Stimulated activated CD4-positive, alpha-beta T cell treated with anti-CD3 and anti-CD28 coated beads, Interleukin-12 subunit alpha, Interleukin-12 subunit beta, amount 100 ng/mL, for 48 hours (primary cell): ENCODE measurements at places on chromosomes 7 and 10.

- DNase-seq: no peak
Observed at GRCh38 chr7:94127026-94127425, 122.9 kb upstream of the BET1 start.

GRCh38 chr10:15748126-15748525, 28.4 kb upstream of the ITGA8 start:
- DNase-seq: no peak

DNA sequence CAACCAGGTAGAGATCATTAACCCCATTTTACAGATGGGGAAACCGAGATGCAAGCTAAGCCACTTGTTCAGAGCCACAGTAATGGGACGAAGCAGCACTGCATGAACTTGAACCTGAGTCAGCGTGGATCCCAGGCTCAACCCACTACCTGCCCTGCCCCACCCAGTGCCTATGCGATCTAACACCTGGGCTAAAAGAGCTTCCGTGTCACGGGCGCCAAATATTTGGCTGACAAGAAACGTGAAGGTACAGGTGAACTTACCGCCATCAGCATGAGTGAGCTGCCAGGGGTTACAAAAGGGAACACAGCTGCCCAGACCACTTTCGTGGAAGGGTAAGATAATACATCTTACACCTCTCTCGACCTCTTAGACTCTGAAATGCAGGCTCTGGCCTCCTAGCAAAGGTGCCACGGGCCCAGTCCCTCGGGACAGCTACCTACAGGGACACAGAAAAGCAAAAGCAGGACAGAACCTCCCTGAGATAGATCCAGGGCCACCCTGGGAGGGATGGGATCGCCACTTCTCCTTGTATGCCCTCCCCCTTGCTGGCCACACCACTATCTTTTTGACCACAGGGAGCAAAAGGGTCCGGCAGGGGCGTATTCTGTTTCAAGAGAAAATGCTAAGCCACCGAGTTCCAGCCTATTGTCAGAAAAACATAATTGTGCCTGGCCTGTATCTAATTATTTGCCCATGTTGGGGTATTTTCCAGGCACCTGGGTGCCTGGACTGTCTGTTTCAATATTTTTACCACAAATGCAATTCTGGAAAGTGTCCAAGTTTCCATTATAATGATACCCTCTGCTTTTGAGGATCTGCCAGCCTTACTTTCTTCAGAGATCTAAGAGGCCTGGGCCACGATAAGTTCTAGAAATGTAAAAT, 6.4 kb downstream of the CHST15 start:
- DNase-seq: no peak

- DNase-seq: no peak
Observed at GRCh38 chr7:131602304-131602993, 46.0 kb upstream of the PODXL start.

GRCh38 chr7:101170617-101171441, 5.5 kb upstream of the VGF start:
- no peak for DNase-seq

DNA sequence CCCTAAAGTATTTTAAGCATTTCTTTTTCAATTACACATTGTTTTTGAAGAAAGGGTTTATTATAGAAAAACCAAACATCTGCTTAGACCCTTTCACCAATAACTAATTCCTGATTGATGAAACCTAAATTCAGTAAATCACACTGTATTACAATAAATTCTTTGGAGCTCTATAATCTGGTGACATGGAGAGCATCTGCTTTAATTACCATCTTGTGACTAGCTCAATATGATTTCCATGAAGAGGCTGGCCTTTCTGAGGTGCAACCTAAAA, 9.7 kb downstream of the HYCC1 start:
- DNase-seq: no peak

- DNase-seq: no peak
Observed at GRCh38 chr7:130365511-130366441, 14.5 kb upstream of the CPA1 start.

- no peak for DNase-seq
Observed at GRCh38 chr7:134799377-134799776, 19.9 kb downstream of the CALD1 start.

- DNase-seq: no peak
Observed at GRCh38 chr7:81574723-81575326, 195.0 kb downstream of the HGF start.

DNA sequence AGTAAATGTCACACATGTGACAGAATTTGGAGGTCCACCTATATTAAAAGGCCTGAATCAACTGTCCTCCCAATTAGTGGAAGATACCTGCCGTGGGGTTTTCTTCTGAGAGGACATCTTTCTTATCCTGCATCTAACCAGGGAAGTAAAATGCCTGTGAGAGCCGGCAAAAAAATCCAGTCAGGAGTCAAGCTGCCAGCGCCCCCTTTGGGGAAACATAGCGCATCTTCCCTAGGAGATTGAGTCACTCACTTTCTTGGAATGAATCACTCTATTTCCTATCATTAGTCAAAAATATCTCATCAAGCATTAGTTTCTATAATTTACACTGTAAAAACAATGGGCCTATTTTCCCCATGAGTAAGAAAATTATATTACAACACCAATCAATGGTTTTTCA, 66.4 kb upstream of the ANK3 start:
- DNase-seq: no peak

DNA sequence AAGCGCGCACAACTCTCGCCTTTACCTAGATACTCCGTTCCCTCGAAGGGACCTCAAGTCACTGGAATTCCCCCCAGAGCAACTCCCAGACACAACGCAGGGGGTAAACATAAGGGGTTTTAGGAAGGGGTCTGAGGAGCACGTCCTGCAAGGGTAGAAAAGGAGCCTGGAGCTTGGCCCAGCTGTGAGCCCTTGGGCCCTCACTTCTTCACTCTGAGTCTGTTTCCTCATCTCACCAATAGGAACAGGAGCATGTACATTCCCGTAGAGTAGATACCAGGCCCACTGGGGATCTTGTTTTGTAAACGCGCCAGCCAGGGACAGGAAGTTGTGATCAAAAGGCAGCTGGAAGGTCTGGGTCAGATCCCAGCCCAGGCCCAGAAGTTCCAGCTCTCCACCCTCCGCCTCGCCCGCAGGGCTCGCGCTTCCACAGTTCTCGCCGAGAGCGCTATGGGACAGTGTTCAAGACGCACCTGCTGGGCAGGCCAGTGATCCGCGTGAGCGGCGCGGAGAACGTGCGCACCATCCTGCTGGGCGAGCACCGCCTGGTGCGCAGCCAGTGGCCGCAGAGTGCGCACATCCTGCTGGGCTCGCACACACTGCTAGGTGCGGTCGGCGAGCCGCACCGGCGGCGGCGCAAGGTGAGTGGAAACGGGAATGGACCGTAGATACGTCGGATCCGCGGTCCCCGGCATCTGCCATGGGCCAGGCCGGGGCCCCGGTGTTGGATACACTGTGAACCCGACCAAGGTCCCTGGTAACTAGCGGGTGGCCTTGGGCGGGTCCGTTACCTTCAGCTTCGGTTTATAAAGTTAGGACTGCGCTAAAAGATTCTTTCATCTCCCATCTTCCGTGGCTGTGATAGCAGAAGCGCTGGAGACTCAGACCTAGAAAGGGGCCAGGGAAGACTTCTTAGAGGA, 1.3 kb downstream of the CYP26C1 start:
- no peak for DNase-seq

DNA sequence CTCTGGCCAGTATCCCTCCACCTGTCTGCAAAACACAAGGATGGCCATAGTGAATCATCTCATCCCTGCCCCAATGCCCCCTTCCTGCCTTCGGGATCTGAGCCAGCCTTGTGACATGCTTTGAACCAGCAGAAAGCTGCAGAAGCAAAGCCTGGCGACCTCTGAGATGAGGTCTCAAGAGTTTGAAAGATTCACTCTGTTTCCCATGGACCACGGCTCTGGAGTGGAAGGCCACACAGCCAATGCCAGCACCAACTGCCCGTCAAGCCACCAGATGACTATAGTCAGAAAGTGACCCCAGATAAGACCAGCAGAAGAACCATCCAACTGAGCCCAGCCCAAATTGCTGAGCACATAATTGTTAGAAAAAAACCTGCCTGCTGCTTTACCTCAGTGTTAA, 193.9 kb upstream of the PPP2R2D start:
- DNase-seq: no peak

DNA sequence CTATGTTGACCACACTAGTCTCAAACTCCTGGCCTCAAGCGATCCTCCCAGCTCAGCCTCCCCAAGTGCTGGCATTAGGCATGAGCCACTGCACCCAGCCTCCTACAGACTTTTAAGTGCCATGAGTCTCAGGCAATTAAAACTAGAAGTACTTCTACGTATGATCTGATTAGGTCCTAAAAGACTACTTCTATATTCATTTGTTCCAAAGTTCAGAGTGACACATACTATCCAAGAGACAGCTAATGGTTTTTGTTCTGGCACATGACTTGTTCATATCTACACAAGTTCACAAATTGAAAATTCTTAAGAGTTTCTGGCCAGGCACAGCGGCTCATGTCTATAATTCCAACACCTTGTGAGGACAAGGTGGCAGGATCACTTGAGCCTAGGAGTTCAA, 11.7 kb downstream of the ARHGAP19 start:
- DNase-seq: no peak

- no peak for DNase-seq
Observed at GRCh38 chr10:124465003-124465776, 3.6 kb downstream of the LHPP start.
